WERI-Rb-1 (cell line): ENCODE measurements at places on chromosomes 5 and 9.

- DNase-seq = no peak
These were observed 407.0 kb downstream of the KCTD16 start for GRCh38 chr5:144577676-144578075.

GRCh38 chr5:179258922-179259730, 86.1 kb downstream of the ADAMTS2 start:
- DNase-seq = no peak

GRCh38 chr9:136977649-136978072, 357 bp downstream of the PTGDS start:
- no peak for DNase-seq

GRCh38 chr5:137022725-137023124, 476.4 kb downstream of the SPOCK1 start:
- no peak for DNase-seq

DNA sequence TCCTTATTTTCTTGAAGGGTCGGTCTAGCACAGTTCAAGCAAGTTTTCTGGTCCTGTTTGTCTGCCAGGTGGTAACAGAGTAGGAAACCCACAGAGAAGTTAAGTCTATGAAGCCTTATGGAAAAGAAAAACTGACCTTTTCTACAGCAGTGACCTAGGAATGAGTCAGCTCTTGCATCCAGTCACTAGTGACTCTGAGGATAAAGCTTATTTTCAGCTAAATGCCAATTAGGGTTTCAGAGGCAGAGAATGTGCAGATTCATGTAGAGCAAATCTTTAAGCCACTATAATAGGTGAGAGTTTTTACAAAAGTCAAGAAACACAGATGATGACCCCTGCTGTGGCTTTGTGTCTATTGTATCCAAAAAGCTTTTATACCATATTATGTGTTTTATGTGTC, 100.7 kb downstream of the CWC27 start:
- DNase-seq = no peak
